ENCODE measurements at places on chromosomes 2 and 18.

DNA sequence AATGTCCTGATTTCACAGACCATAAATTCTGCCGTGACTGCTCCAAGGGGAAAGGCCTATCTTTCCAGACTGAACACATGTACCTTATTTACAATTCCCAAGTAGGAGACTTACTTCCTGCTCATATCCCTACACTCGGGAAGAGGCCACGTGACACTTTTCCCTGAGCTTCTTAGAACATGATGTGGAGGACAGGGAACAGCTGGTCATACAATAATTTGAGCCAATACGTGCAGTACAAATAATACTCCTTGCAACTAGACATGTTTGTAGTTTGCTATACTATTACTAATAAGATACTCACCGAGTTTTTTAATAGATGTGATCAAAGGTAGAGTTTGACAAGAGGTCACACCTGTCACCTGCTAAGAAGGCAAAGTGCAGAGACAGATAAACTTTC, 256.4 kb downstream of the SP3 start:
- no peak for DNase-seq

DNA sequence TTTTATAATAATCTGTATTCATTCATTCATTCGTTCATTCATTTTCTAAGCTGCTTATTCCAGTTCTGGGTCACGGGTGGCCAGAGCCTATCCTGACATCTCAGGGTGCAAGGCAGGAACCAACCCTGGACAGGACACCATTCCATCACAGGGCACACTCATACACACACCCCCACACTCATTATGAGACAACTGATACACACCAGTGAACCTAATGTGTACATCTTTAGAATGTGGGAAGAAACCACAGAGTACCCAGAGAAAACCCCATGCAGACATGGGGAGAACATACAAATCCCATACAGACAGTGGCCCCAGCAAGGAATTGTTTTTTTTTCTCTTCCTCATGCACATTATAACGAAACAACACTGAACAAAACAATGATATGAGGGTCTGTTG, 54.7 kb downstream of the RTN4 start:
- DNase-seq = no peak

DNA sequence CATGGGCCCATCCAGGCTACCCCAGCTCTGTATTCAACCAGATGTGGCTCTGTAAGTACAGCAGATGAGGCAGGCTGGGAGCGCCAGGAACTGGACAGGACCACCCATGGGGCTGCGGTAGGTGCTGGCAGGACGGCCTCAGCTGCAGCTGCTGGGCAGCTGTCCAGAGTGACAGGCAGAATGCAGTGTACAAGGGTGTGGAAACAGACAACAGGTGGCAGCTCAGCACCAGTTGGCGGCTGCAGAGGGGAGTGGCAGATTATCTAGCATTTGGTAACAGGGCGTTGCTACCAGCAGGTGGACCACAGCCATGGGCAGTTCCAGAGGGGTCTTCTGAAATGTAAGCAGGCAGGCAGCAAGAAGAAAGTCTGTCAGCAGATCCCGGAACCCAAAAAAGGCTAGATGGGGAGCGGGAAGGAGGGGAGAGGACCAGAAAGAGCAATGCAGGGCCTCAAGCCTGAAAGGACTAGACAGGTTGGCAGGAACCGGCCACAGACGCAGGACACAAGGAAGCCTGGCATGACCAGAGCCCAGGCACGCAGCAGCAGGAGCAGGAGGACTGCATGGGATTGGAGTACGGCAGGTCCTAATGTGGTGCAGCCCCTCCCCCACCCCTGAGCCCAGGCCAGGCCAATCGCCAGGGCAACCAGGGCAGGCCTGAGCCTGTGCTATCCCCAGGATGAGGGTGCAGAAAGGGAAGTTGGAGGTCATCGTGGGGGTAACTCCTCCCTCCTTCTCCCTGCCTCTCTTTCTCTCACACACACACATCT, 24.7 kb downstream of the PKDCC start:
- DNase-seq = no peak

DNA sequence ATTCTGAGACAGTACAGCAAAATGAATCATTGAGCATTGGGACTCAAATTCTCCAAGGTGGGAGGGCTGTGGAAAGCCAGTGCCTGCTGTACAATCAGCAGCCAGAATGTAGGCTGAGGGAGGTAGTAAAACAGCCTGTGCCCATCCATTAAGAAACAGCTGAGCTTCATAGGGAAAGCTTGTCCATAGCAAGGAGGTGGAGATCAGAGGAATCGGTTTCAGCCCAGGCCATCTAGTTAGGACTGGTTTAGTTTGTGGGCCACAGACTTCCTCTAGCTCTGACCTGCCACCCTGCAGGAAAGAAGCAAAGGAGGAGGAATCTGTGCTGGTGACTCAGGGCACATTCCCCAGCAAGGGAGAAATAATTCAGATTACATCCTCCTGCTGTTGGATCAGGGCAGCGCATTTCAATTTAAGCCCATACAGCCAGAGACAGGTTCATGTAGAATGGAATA, 333.4 kb downstream of the SETBP1 start:
- DNase-seq = no peak

DNA sequence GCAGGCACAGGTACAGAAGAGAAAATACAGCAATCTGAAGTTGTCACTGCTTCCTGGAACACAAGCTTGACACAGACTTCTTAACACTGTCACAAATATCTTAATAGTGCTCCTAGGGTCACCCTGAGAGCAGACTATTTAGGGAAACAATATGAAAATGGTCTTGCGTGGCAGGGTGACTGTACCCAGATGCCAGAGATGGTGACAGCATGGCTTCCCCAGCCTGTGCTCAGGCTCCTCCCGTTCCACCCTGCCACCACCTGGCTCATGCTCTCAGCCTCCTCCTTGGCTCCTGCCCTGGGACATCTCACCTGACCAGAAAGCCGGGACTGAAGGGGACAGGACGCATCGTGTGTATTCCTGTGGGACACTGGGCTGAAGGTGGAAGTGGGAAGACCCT, 111.5 kb downstream of the RAPGEF4 start:
- DNase-seq = no peak

DNA sequence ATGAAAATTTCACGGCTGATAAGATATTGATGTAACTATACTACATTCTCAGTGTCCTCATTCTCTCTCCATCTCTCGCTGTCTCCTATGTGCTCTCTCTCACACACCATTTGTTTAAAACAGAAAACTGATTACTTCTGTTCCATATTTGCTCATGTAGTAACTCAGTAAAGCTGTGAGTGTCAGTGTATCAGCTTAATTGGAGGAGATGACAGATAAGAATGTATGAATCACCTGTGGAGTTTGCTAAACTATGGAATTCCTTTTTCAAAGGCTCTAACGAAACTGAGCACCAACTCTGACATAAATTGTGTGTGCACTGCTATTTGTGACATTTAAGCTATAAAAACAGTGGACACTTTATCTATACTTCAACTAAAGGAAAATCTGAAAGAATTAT, 1080.0 kb downstream of the DSC3 start:
- DNase-seq = no peak

GRCh38 chr2:10269291-10269690, 33.4 kb upstream of the HPCAL1 start:
- DNase-seq = no peak

GRCh38 chr2:32825291-32825712, 121.5 kb upstream of the LTBP1 start:
- DNase-seq = peak; percentile 5

DNA sequence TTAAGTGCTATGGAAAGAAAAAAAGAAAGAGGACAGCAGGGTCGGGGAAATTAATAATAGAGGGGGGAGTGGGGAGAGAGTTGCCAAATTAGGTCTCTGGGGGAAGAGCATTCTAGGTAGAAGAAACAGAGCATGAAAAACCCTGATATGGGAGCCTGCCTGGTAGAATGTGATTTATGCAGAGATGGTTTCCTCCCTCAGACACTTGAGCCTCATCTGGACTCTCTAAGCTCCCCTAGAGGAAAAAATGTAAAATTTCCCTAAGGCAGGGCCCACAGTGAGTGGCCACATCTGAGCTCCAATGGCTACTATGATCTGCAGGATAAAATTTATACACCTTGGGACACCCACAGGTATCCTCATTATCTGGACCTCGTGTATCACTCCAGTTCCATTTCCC, 20.6 kb upstream of the EPAS1 start:
- no peak for DNase-seq

DNA sequence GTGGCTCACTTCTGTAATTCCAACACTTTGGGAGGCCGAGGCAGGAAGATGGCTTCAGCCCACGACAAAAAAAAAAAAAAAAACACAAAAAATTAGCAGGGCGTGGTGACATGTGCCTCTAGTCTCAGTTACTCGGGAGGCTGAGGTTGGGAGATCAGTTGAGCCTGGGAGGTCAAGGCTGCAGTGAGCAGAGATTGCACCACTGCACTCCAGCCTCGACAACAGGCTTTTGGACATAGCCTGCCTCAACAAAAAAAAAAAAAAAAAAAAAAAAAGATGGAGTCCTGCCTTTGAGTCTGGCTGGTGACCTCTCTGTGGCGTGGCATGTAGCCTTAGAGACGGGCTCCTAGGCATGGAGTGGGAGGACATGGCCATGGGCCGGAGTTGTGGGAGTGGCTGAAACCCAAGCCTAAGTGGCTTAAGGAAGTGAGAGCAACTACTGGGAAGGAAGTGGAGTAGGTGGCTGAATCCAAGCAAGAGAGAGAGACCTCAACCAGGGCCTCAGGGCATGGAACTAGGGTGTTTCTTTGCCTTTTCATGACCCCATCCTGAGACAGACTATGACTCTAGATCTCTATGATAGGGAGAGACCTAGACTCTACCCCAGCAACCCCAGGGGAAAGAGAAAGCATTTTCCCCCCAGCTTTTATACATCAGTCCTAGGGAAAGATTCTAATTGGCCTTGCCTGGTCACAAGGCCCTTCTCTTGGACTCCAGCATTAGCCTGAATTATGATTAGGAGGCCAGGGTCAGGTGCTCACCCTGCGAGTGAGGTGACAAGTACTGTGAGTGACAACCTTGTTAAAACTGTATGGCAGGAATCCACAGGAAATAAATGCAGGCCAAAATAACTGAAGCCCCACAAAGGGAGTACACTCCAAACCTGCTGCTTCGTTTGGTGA, 34.2 kb downstream of the NPAS2 start:
- peak; percentile 74 for DNase-seq

DNA sequence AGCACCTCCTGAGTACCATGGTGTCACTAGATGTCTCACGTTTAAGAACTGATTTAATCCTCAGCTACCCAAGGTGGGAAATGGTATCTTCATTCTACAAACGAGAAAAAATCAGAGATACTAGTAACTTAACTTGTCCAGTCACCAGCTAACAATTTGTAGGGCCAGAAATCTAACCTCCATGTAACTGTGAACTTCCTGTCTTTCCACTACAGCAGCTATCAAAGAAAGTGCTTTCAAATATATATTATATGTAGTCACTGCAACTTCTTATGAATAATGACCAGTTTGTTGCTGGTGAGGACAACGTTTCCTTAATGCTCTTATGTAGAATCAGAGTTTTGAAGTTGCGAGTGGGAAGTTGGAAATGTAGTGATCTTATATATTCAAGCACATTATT, 1.9 kb downstream of the REV1 start:
- no peak for DNase-seq

GRCh38 chr2:152555048-152555447, 162.2 kb downstream of the PRPF40A start:
- DNase-seq = no peak

DNA sequence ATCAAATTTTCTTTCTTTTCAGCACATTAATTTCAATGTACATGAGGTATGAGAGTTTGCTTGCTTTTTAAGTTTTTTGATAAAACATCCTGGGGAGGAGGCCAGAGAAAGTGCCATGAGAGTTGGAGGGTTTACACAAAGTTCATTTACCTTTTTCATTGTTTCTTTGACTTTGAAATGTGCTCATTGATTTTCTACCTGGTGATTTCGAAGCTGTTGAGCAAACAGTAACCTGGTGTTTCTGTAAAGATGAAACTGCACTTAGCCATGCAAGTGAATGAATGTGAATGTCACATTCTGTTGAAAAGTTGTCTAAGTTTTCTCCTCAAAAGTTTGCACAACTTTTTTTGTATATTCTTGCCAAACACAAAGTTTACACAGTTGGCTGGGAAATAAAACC, 797.0 kb downstream of the METTL4 start:
- no peak for DNase-seq

DNA sequence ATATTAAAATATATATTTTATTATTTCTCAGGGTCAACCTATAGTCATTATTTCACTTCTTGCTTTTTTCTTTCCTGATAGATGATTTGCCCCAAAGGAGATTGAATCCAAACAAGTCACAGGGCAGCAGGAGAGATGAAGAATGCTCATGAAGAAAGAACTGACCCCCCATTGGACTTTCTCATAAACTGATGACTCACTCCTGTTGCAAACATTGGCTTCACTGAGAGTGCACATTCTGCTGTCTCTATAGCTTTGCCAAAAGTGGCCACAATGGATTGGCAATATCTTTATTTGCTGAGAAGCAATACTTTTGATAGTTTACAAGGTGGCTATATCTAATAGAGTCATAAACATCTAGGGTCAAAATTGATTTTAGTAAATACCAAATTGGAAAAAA, 55.9 kb upstream of the ZNF385B start:
- DNase-seq = no peak

- DNase-seq = no peak
Measured at GRCh38 chr2:53938904-53939303, 31.9 kb downstream of the PSME4 start.

- DNase-seq = no peak
Measured at GRCh38 chr18:79438089-79438897, 42.6 kb downstream of the NFATC1 start.

- DNase-seq = no peak
Measured at GRCh38 chr2:181523756-181524155, 66.6 kb downstream of the ITGA4 start.

- no peak for DNase-seq
Measured at GRCh38 chr2:230658877-230659652, 53.6 kb upstream of the CAB39 start.

- DNase-seq = peak; percentile 35
Measured at GRCh38 chr2:189104934-189105333, 74.6 kb downstream of the COL5A2 start.

DNA sequence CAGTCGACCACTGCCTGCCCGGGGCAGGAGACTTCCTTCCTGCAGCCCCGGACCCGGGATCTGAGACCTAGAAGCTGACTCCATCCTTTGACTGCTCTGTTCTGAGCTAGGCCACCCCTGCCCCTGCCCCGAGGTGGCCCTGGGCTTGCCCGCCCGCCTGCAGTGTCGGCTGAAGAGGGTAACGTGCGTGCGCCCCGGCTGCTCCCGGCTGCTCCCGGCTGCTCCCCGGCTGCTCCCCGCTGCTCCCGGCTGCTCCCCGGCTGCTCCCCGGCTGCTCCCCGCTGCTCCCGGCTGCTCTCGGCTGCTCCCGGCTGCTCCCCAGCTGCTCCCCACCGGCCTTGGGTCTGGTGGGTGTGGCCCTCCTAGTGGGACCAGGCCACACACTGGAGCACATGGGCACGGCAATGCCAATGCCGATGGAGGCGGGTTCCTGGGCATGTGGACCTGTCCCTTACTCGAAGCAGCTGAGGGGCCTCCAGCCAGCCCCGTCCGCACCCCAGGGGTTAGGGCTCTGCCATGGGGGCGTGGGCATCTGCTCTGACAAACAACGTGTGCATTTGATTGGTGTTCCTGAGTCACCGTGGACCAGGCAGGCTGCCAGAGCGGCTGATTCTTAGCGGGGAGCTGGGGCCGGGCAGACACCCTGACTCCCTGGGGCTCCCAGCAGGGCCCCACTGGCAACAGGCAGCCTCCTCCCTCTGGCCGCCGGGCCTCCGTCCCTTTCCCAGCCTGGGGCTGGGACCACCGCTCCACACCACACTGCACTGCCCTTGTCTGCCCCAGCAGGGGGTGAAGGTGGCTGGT, 2.0 kb upstream of the GAL3ST2 start:
- DNase-seq = no peak

GRCh38 chr18:63319383-63320122, at the start of gene BCL2:
Gene BCL2 (minus strand): TSS chr18:63319769.
- DNase-seq = peak; percentile 44

Measured in suppressor macrophage treated with lipopolysaccharide for 4 hours (primary cell).